ENCODE measurements at places on chromosomes 1 and 21.

DNA sequence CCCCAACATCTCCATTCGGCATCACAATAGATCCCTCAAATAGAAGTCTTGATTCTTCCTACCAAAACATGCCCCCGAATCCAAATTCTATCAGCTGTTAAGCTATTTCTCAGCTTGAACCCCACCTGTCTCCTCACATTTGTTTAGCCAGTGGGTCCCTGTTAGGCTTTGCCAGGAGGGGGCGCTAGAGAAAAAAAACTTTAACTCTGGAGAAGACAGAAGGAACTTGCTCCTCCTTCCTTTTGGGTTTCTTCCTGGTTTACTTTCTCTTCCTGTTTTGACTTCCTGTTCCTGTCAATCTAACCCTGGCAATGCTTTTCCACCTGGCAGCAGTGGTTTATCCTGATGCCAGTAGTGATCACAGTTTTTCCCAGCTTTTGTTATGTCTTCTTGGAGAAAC lies 95.6 kb upstream of the KCNK1 start:
- DNase-seq = no peak

DNA sequence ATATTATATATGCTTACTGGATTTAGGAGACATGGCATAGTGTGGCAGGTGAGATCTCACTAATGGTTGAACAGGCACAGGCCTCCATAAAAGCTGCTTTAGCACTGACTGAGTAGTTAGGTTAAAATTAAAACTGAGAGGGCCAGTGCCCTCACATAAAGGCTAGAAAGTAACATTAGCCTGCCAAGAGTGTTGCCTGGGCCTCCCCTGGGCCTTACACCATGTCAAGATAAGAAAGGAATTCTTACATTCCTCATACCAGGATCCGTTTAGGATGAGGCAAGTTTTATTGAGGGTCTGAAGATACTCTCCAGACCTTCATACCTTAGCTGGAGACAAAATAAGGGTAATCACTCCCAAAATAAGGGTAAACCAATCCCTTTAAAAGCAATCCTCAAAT lies 1011.8 kb downstream of the PLA2G4A start:
- no peak for DNase-seq

- no peak for DNase-seq
These were observed 119.8 kb upstream of the ZBTB40 start for GRCh38 chr1:22331618-22332423.

DNA sequence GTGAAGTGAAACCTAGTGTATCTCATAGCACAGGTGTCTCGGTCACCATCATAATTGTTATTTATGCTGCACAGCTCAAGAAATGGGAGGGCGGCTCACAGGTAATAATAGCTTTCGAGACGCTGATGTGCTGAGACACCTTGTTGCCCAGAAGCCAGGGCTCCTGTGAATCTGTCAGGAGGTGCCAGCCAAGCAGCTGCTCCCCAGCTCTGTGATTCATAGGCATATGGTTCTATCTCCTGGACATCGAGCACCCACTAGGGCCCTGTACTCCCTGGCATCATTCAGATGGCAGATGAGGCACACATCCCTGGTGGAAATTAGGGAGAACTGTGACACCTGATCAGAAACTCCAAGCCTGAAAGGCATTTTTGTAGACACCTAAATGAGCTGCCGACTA lies 53.5 kb downstream of the SYT6 start:
- DNase-seq = no peak

DNA sequence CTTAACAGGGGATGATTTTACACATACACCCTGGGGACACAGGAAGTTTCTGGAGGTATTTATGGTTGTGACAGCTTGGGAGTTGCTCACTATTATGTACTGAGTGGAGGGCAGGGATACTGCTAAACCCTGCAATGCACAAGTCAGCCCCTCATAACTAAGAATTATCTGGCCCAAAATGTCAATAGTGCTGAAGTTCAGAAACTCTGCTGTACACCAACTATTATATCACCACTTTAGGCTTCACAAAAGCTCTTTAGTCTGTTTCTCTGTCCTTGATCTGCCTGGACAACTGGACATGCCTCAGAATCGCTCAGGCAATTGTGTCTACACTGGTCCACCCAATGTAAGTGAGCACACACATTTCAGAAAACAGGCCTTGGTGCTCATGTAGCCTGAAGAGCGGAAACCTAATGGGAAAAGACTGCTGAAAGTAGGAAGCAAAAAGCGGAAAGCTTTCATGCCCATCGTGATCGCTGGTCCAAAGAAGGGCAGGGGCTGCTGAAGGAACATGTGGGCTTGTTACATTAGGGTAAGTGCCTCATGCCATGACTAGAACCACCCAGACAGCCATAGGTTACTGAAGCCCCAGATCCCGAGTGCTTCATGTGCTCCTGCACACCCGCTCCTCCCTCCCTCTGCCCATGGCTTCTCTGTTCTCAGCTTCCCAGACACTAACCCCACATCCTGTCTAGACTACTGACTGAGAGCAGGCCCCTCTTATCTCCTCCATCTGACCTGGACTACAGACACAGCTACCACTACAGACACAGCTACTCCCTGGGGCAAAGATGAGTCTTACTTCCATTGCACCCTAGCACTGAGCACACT lies 73.5 kb downstream of the LRIG2 start:
- DNase-seq = peak; percentile 29

GRCh38 chr1:159089184-159089791 lies 12.7 kb upstream of the AIM2 start:
- DNase-seq = no peak

- no peak for DNase-seq
These were observed 15.8 kb downstream of the ODF2L start for GRCh38 chr1:86380257-86380861.

DNA sequence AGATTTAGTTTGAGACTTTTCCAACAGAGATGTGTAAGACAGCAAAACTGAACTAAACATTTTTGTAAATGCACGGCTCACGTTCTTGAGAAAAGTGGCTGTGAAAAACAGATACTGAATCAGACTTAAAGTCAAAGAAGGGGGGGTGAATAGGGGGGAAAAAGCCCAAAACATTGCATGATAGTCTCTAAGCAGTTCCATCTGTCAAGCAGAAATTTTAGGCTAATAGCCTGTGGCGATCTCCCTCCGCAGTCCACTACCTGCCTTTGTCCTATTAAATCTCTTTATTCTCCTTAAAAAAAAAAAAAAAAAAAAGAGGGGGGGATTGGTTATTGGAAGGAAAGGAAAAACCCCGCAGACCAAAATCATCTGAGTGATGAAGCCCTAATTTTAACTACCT lies 217.6 kb upstream of the NFIA start:
- DNase-seq = no peak

DNA sequence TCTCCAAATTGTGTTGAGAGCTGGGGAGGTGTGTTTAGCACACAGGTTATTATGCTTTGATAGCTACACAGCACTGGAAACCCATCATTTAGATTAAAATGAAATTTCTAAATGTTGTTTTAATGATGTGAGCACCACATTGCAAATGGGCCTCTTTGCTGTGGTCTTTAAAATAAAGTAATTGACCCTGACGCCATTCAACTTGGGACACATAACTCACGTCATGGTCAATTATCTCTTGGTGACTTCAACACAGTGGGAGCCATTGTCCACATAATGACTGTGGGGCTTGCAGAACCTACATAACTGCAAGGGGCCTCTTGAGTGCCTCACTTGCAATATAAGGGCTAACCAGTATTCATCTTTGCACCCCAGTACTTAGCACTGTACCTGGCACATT lies 280.4 kb downstream of the HLX start:
- DNase-seq = no peak

Data from HuH-7.5 (cell line).